ENCODE measurements at places on chromosomes 6 and 20.
A peak's percentile ranks its signal among the peaks of the same experiment; 100 is the strongest.

DNA sequence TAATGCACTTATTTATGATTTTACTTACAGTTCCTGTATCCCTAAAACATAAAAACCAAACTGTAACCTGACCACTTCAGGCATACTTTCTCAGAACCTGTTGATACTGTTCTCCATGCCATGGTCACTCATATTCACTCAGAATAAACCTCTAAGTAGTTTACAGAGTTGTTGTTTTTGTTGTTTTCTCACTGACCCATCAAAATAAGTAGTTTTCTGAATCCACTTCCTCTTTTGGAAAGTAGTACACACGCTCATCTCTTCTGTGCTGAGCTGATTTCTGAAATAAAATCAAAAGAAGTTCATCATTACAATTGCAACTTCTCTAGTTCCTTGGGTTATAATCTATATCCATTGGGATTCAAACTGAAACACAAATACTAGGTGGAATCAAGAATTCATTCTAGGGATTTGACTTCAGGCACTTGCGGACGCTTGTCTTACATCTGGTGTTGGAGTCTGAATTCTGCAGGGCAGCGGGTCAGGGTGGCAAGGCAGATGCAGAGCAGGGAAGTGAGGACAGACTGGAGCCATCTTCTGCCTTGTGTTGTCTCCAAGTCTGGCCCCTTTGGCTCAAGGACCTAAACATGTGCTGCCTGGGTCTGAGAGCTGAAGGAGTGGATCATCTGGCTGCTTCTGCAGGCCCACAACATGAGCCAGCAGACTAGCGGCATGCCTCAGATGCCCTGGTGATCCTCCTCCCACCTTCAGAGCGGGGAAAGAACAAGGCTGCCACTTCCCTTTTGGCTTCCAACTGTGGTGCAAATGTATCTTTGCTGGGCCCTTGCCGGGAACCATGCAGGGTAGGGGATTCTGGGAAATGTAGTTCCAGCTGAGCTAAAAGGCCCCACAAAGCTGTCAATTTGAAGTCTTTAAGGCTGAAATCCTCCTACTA lies 167.9 kb upstream of the MYLIP start:
- DNase-seq = no peak

- no peak for DNase-seq
Observed at GRCh38 chr6:111591370-111591900, 14.2 kb downstream of the TRAF3IP2 start.

DNA sequence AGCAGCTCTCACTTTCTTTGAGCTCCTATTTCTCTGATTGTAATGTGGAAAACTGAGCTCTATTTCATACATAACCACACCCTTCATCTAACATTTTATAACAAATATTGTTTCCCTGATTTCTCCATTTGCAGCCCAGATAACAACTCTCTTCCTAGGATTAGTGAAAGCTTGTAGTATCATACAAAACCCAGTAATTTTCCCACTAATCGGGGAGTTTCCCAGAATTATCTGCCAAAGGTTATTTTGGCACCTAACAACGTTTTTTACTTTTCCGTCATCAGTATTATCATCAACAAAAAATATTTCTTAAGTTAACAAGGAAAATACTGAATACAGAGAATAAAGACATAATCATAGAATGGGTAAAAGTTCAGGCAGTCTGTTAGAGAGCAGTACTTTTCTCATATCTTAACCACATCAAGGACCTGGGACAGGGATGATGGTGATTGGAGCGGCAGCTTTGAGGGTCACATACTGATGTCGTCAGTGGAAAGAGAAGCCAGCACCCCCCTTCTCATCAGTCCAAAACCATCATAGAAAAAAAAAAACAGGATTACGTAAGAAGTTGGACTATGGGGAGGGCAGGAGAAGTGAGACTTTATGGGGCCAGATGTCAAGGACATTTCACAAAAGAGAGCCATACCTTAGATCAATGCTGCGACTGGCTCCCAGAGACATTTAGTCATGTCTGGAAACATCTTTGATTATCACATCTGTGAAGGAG lies 166.1 kb upstream of the TNFAIP3 start:
- DNase-seq = no peak

DNA sequence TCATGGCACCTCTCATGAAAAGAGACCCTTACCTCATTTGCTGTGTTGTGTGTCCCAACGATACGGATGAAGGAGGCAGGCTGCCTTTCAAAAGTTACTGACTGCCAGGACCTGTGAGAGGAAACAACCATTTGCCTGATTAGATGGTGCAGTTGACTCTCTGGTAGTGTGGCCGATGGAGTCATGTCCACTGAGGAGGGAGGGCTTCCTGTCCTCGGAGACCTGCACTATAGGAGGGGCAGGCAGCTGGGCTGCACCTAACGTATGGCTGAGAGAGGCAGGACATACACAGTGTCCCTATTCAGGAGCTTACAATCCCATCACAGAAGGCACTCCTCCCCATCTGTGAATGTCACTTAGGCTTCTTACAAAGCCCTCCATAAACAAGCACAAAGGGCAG lies 373.0 kb downstream of the ZFAND3 start:
- no peak for DNase-seq

GRCh38 chr20:57071954-57072583 lies 194.4 kb downstream of the BMP7 start:
- DNase-seq = no peak

GRCh38 chr6:17280138-17280537 lies 1.0 kb upstream of the RBM24 start:
- no peak for DNase-seq

GRCh38 chr6:29045075-29045474 lies at the start of gene OR2W1:
OR2W1 (minus strand) TSS chr6:29045175; CDS start chr6:29045175, 0 bp downstream.
- DNase-seq = no peak

DNA sequence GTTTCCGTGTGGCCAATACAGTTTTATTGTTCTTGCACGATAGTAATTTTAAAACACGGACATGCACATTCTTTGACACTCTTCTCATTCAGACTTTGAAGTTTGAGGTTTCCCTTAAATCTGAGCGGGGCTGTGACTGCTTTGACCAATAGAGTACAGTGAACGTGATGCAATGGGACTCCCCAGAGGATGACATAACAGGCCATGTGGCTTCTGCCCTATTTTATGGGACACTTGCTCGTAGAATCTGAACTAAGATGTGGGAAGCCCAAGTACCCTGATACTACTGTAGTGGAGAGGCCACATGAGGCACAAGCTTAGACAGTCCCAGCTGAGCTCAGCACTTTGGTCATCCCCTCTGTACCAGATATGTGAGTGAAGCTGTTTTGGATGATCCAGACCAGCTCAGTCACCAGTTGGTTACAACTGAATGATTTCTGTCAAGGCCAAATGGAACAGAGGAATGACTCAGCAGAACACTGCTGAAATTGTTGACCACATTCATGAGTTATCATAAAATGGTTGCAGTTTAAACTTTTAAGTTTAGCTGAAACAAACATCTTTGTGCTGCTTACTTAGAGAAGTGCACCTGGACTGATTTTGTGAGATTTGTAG lies 279.4 kb downstream of the RFPL4B start:
- DNase-seq = no peak

- no peak for DNase-seq
Observed at GRCh38 chr6:41437604-41438003, 102.2 kb downstream of the NCR2 start.

DNA sequence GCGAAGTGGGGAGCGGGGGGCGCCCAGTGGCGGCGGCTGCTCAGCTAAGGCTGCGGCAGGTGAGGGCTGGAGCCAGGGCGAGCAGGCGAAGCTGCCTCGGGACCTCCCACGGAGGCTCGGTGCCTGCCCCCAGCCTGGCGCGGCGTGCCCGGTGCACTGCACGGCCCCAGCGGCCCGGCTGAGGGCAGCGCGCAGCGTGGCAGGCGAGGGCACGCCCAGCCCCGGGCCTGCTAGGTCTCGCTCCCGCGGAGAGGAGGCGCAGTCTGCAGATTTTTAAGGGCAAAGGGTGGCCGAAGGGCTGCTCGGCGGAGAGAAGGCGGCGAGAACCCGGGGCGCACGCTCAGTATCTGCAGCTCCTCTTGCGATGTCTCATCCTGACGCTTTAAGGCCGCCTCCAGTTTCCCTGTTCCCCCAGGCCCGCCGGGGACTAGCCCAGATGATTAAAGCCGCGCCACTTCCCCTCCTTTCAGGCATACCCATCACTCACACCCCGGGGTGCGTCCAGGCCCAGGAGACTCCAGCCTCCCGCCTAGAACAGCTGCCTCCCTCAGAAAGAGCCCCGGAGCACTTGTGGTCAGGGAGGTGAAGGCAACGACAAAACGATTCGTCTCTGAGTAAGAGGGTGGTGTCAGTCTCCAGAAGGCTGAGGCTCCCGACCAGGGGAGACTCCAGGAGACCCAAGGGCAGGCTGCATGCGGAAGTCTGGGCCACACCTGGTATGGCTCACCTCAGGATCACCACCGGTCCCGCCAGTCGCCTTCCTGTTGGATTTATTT lies at the start of gene FERMT1:
TSS of gene FERMT1 (minus strand) at position 158 of the 776 bp plus-strand sequence. CDS start 3,476 bp downstream, outside the sequence.
- no peak for DNase-seq

DNA sequence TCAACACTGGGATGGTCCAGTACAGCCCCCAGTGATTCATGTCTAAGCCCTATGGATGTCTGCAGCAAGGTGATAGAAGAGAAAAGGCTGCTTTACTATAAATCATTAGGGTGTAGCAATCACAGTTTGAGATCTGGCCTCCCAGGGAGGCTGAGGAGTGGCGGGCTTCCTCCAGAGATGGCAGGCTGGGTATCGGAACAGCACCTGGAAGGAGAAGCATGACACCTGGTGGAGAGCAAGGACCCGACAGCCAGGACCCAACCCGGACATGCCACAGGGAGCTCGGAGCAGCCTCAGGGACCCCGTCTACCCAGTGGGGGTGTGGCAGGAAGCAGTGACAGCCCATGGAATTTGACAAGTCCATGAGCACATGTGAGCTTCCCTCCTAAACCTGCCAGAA lies 114.8 kb upstream of the CD93 start:
- no peak for DNase-seq

DNA sequence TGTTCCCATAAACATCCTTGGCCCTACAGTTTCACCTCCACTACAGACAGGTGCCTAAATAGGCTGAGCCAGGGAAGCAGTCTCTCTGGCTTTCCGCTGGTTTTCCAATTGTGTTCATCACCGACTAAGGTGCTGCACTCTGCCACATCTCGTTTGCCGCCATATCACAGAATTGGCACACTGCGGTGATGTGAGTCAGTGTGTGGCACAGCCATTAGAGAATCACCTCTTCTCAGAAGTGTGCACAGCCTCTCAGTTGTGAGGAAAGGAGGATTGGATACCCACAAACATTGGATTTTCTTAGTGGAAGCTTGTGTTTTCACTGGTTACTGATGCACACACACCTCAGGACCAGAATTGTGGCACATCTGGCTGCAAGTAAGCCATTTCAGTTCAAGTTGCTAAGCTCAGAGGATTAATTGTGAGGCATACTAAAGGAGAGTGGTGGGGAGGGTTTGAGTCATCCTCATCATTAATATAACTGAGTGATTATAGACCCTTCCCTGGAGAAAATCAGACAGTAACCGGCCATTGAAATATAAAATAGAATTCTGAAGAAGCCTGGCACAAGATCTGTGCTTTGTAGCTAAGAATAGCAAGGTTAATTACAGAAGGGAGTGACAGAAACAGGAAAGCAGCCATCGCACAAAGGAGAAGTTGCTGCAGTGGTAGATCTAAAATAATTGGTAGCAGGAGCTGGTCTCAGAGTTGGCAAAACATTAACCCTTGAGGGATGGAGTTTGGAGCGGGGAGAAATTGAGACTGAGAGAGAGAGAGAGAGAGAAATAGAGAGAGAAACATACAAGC lies 506.9 kb downstream of the LMBRD1 start:
- no peak for DNase-seq

- DNase-seq = no peak
Observed at GRCh38 chr6:138643210-138643609, 130.4 kb upstream of the CCDC28A start.

- DNase-seq = no peak
Observed at GRCh38 chr6:124868481-124868880, 93.8 kb upstream of the RNF217 start.

- no peak for DNase-seq
Observed at GRCh38 chr20:62020935-62021701, 44.6 kb downstream of the TAF4 start.

DNA sequence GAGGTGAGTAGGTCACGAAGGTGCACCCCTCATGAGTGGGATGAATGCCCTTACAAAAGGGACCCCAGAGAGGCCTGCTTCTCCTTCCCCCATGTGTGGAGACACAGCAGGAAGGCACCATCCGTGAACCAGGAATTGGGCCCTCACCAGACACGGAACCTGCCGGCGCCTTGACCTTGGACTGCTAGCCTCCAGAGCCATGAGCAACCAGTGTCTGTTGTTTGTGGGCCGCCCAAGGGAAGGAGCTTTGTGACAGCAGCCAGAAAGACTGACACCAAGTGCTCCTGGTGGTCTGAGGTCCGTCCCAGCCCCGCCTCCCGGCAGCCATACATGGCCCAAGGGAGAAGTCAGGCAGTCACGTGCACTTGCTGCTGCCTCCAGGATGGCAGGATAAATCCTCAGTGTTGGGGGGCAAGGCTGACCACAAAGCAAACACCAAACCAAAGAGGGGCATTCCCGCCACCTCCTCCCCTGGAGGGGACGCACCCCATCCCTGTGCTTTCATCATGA lies 29.3 kb downstream of the CDH4 start:
- DNase-seq = no peak

GRCh38 chr6:12484519-12484918 lies 194.4 kb downstream of the EDN1 start:
- no peak for DNase-seq

DNA sequence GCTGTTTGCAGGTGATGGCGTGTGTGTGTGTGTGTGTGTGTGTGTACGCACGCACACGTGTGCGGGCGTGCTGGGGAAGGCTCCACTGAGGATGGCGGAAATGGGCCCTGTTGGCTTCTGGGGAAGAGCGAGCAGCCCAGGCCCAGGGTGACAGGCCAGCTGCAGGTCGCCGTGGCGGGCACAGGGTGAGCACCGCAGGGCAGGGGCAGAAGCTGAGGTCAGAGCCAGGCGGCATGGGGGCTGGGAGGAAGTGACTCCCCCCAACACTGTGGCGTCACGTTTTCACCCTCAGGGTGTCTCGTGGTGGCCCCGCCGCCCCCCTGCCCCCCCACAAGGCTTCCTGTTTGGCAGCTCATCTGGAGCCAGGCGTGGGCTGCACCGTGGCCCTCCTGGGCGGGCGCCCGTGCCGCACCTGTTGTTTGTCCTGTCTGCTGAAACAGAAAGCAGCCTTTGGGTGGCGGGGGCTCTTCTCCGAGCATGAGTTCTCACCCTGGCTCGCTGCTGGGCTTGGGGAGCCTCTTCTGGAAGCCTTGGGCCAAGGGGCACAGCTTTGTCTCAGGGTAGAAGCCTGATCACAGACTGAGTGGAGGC lies 7.1 kb downstream of the RBM38 start:
- peak; percentile 76 for DNase-seq

- DNase-seq = no peak
Observed at GRCh38 chr6:108960601-108961000, 112.4 kb downstream of the ARMC2 start.

GRCh38 chr20:16222859-16223411 lies 350.3 kb downstream of the KIF16B start:
- DNase-seq = no peak

DNA sequence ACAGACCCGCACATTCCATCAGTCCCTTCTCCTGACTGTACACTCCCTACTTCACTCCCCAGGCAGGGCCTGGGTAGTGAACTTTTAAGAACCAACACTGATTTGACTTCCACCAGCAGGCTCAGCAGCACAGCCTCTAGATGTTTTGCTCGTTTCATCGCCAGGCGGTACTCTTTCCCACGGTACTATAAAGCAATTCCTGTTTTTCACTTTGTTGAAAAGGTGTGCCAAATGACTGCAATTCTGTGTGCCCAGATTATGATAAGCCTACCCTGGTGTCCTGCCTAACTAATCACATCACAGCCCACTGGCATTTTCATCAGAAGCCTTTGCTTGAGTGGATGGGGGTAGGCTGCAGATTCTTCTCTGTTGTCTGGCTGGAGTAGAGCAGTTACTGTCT lies 12.9 kb upstream of the WTAP start:
- no peak for DNase-seq

- no peak for DNase-seq
Observed at GRCh38 chr20:10863337-10864060, 189.7 kb upstream of the JAG1 start.

All from stimulated activated CD4-positive, alpha-beta T cell treated with anti-CD3 and anti-CD28 coated beads, TNF-alpha, amount 100 ng/mL, for 1 hour (primary cell).